T-cell (primary cell): ENCODE measurements at places on chromosomes 3 and 15. TPM values are rescaled to one million over a fixed set of nuclear protein-coding genes. Genes with fewer than 3 reads are reported as not detected.

Gene SPRED1
- 0.72 TPM for total RNA-seq

- H3K27ac ChIP-seq = no peak overlapping the region
- H3K27me3 ChIP-seq = no peaks in the 10 kb centered on the region
- no peaks in the 10 kb centered on the region for H3K4me1 ChIP-seq
- no peaks in the 10 kb centered on the region for H3K36me3 ChIP-seq
- no peak for DNase-seq
Measured at GRCh38 chr3:178036451-178037144, 499.6 kb upstream of the KCNMB2 start.

DNA sequence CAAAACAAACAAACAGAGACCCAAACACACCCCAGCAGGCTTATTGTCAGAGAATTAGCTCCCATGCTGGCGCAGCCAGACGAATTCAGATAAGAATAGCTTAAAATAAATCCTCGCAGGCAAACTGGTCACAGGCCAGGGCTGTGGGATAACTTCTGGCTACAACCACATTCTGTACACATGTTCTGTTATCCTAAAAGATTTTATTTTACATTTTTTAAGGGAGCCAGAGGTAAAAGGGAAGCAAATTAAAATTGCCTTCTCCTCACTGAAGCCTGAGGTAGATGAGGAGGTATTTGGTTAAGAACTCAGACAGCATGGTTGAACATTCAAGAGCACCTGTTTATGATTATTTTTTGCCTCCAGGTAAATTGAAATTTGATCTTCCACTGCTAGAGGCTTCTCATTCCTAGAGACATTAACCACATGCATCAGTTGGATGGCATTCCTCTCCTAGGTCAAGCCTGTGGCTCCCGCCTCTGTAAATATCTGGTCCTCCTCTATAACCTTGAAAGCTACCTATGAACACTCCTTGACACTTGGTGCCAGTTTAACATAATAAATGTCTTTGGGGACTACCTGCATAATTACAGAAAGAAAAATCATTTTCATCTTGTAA, 190.3 kb downstream of the SATB1 start:
- H3K4me1 ChIP-seq = no peaks in the 10 kb centered on the region
- H3K27ac ChIP-seq = no peak overlapping the region
- H3K4me3 ChIP-seq = no peak overlapping the region
- H3K36me3 ChIP-seq = no peaks in the 10 kb centered on the region
- peaks cover 3% of the 10 kb centered on the region for H3K27me3 ChIP-seq

Gene ZCWPW2
- 0.23 TPM for total RNA-seq

DNA sequence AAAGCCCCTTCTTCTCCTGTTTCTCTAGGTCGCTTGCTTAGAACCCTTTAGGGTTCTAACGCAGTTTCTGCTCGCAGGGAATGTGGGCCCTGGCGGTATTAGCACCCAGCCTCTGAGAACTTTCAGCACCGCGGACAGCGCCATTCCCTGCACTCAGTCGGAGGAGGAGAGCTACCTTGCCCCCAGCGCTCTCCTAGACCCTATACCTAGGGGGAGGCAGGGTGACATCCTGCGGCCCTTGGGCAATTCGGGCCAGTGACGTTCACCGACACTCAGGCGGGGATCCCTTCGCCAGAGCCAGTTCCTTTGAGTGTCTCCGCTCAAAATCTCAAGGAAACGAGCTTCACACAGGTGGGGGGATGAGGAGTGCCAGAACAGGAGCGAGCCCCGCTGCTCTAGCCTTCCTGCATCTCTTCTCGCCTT, 1.3 kb downstream of the SLC7A14 start:
- H3K27ac ChIP-seq = no peak overlapping the region
- no peak overlapping the region for H3K4me3 ChIP-seq
- no peaks in the 10 kb centered on the region for H3K36me3 ChIP-seq
- H3K4me1 ChIP-seq = no peaks in the 10 kb centered on the region
- H3K27me3 ChIP-seq = peaks cover 8% of the 10 kb centered on the region

Gene CPA3
- 1.2 TPM for total RNA-seq

Gene CACNA1D
- 0.35 TPM for total RNA-seq

Gene NR1I2
- total RNA-seq = 0.35 TPM

DNA sequence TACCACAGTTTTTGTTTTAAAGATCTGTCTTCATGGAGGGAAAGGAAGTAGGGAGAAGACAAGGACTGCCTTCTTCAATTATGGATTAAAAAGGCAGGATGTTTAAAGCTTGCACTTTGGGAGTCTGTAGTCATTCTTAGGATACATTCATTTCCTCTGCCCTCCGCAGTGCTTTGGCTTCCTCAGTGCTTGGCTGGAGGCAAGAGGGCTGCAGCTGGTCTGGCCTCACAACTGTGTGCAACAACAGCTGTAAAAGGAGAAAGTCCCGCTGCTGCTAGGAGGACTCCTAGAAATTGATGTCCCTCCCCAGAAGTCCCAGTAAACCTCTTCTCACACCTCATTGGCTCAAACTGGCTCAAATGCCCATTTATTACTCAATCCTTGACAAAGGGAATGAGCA, 54.4 kb upstream of the PPP2R3A start:
- H3K36me3 ChIP-seq = no peaks in the 10 kb centered on the region
- H3K4me3 ChIP-seq = no peak overlapping the region
- peaks cover 8% of the 10 kb centered on the region for H3K27me3 ChIP-seq

DNA sequence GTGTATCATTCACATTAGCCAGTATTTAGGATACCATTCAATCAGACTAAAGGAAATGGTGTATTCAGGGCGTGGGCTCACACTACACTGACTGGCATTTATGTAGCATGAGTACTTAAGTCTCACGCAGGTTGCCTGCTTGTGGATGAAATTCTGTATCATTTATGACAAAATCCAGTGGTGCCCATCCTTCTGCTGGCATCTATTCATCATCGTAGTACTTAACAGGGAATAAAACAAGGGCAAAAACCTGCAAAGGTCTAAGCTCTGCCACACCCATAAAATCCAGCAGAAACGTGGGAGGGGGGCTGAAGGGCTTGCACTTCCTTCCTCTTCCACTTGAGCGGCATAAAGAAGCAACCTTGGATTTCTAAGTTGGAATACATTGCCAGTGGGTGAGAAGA, 2.7 kb downstream of the GAP43 start:
- H3K36me3 ChIP-seq = no peaks in the 10 kb centered on the region
- no peak overlapping the region for H3K4me3 ChIP-seq
- no peaks in the 10 kb centered on the region for H3K4me1 ChIP-seq
- peaks cover 19% of the 10 kb centered on the region for H3K27me3 ChIP-seq

Gene MCTP2
- 22.4 TPM for total RNA-seq

Gene CHDH
- total RNA-seq = 2.3 TPM

Gene HRG
- total RNA-seq = not detected

Gene PRR23A
- total RNA-seq = not detected

DNA sequence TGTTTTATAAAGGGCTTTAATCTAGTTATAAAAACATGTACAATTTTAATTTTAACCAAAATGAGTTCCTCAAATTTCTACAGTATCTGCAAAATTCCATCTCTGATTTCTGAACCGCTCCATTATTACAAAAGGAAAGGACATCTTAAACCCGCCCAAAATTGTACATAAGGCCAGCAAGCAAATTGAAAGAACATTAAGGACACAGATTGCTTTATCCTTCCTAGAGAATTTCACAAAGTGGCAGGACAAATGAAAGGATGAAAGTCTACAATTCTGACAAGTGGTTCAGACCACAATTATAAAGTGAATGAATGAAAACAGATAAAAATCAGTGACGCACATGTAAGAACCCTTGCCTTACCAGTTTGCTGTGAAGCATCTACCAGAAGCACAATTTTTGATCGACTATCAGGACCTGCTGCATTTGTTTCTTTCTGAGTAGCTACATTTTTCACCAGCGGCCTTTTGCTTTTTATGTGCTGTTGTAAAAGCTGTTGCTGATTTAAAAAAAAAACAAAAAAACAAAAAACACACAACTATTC, 13.6 kb downstream of the SECISBP2L start:
- H3K4me1 ChIP-seq = no peaks in the 10 kb centered on the region
- H3K4me3 ChIP-seq = no peak overlapping the region
- H3K36me3 ChIP-seq = peaks cover 31% of the 10 kb centered on the region
- DNase-seq = no peak
- no peak overlapping the region for H3K27ac ChIP-seq

- H3K4me1 ChIP-seq = no peaks in the 10 kb centered on the region
- H3K36me3 ChIP-seq = peaks cover 84% of the 10 kb centered on the region
- no peak overlapping the region for H3K4me3 ChIP-seq
- no peak overlapping the region for H3K27ac ChIP-seq
Measured at GRCh38 chr15:72252663-72253299, 19.6 kb downstream of the PARP6 start.

DNA sequence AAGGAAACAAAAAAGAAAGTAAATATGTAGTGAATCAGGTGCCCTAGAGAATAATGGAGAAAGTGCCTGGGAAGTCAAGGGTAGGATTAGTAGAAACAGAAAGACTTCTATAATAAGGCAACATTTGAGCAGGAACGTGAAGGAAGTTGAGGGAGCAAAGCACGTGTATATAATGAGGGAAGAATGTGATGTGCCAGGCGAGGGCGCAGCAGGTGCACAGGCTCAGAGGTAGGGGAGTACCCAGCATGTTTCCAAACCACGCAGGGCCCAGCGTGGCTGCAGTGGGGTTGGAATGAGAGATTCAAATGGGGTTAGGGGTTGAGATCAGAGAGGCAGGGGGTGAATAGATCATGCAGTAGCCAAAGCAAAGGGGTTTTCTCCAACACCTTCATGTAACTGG, 91.9 kb upstream of the VGLL4 start:
- H3K27me3 ChIP-seq = no peaks in the 10 kb centered on the region
- H3K27ac ChIP-seq = no peak overlapping the region
- H3K4me3 ChIP-seq = no peak overlapping the region
- H3K36me3 ChIP-seq = no peaks in the 10 kb centered on the region

Gene PRC1
- total RNA-seq = 20.3 TPM

Gene BCL6
- 18.1 TPM for total RNA-seq

- no peak overlapping the region for H3K4me3 ChIP-seq
- H3K4me1 ChIP-seq = no peaks in the 10 kb centered on the region
- H3K27ac ChIP-seq = no peak overlapping the region
- H3K27me3 ChIP-seq = peaks cover 3% of the 10 kb centered on the region
Measured at GRCh38 chr3:34362910-34363309, 564.5 kb downstream of the PDCD6IP start.

Gene RPLP1
- 4,142 TPM for total RNA-seq

DNA sequence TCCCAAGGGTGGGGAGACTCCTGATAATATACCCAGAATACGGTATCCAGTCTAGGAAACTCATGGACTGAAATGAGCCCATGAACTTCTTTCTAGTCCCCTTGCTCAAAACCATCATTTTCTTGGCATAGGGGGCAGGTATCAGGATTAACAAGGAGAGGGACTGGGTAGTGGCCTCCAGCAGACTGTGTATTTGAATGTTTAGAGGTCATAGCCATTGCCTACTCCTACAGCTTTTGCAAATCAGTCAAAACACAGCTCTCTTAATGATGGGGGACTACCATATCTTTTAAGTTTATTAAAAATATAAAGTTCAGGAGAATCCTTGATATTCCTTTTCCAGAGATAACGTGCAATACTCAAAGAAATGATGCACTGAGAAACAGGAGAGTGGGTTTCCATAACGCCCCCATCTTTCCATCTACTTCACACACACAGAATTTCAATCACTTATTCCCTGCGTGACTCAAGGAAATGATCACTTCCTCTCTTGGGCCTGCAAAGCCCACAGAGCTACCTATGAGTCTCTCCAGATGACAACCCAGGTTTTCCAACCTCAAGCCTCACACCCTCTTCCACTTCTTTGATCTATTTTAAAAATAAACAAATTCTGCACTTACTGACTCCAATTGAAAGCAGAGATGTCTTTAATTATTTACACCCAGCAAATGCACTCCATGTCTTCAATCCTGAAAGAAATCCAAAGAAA, 584.0 kb upstream of the LMCD1 start:
- DNase-seq = no peak
- H3K4me3 ChIP-seq = no peak overlapping the region
- H3K36me3 ChIP-seq = no peaks in the 10 kb centered on the region

Gene SEMA7A
- 3.1 TPM for total RNA-seq

DNA sequence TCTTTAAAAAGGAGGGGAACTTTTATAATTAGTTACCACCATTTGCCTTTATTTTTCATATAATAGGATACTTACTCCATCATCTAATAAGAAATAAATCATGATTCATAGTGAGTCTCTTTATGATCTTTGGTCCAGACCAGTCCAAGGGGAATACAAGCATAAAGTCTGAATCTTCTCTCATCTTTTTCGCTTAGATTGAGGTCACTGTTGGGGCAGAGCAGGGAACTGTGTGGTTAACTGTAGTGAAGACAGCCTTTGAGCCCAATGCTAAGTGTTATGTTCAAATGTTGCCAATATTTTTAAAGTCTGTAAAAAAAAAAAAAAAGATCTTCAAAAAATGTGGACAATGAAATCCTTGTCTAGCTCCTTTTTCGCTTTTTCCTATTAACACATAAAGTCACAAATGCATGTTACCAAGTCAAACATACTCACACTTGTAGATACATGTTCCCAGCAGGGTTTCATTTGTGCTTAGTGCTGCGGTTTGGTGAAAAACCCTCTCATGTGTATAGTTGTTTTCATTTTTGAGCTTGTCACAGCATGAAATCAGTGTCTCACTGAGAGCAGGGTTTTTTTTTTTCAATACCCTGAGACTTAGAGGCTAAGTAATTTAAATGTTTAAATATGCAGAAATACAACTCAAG, 72.1 kb downstream of the EPHA3 start:
- DNase-seq = no peak
- no peaks in the 10 kb centered on the region for H3K36me3 ChIP-seq
- H3K27me3 ChIP-seq = no peaks in the 10 kb centered on the region

DNA sequence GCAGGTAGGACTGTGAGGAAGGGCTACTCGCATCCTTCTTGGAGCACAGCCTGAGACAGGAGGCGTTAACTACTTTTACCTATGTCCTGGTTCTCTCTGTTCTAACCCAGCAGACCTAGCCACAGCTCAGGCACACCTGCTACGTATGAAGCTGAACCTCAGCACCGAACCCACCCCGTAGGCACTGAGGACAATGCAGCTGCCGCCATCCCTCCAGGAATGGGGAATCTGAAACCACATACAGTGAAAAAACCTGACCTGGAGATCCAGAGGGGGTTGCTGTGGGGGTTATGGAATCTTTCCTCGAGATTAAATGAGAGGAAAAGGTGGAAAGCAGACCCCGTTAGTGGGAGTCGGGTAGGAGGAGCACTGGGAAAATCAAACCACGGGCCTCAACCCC, 14.4 kb downstream of the MST1R start:
- H3K4me1 ChIP-seq = no peaks in the 10 kb centered on the region
- no peak overlapping the region for H3K4me3 ChIP-seq
- H3K36me3 ChIP-seq = no peaks in the 10 kb centered on the region
- no peak for DNase-seq

GRCh38 chr3:194985031-194985578, 285.9 kb downstream of the XXYLT1 start:
- H3K4me1 ChIP-seq = no peaks in the 10 kb centered on the region
- H3K36me3 ChIP-seq = no peaks in the 10 kb centered on the region
- H3K27me3 ChIP-seq = peaks cover 38% of the 10 kb centered on the region
- H3K4me3 ChIP-seq = no peak overlapping the region

- no peaks in the 10 kb centered on the region for H3K36me3 ChIP-seq
- H3K4me3 ChIP-seq = no peak overlapping the region
- H3K27me3 ChIP-seq = peaks cover 3% of the 10 kb centered on the region
- H3K27ac ChIP-seq = no peak overlapping the region
- no peak for DNase-seq
Measured at GRCh38 chr3:184717399-184717983, 5.6 kb upstream of the MAGEF1 start.
